ENCODE measurements at places on chromosomes 4 and X.

GRCh38 chr4:112895811-112896608 is 153.4 kb upstream of the ANK2 start:
- DNase-seq, result no peak

- DNase-seq, result no peak
Observed at GRCh38 chr4:76545226-76545884, 110.3 kb downstream of the SHROOM3 start.

DNA sequence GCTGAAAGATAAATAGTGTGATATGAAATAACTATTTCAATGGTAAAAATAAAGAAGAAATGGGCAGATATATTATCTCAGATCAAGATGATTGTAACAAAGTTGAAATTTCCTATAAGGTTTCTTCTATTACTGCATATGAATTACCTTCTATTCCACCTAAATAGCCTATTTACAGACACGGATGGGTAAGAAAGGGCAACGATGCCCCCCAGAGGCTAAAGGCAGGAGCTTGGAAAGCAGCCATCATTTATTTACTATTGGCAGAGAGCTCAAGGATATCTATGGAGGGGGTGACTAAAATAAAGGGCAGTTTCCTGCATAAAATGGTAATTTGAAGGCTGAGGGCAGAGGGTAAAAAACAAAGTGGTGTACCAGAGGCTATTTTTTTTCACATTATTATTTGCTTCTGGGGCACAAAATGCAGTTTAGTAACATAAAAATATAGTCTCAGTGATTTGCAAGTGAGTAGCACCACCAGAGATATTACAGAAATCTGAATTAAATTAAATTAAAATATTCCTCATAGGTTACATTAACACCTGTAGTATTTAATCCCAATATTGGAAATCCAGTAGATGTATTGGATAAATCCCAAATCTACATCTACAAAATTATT is 123.1 kb downstream of the BTC start:
- DNase-seq, result peak; percentile 36

DNA sequence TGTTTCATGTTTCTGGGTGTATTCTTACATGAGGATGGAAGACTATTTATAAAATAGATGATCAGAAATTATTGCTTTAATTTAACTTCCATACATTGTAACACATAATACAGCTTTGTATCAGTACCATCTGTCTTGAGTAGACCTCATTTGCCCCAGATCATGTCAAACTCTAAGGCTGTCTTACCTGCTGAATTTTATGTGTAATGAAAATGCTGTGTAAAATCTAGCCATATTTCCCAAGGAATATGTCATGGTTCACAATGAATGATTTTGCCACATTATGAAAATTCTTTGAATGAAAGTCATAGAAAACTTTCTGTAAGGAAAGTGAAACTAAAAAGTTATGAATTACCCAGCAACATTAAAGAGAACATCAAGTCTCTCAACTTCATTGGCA is 7.4 kb downstream of the BDH2 start:
- no peak for DNase-seq

- DNase-seq, result no peak
Observed at GRCh38 chrX:3461397-3462165, 115.1 kb upstream of the MXRA5 start.

DNA sequence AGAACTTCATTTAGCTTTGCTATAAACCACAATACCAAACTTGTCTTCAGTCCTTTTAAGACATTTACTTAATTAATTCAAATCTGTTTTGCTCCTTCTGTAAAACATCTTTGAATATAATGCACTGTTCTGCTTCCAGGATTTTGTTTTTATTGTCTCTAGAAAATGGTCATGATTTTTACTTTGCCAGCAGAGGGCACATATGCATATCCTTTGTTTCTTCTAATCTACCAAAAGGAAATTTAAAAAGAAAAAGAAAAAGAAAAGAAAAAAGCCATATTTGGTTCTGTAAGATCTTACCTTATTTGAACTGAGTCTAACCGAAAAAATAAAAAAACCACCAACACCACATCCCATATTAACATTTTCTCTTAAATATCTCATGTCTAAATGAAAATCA is 101.9 kb upstream of the CCSER1 start:
- no peak for DNase-seq

- no peak for DNase-seq
Observed at GRCh38 chr4:86856896-86857295, 7.7 kb upstream of the SLC10A6 start.

GRCh38 chr4:19832411-19832810 is 419.3 kb upstream of the SLIT2 start:
- no peak for DNase-seq

DNA sequence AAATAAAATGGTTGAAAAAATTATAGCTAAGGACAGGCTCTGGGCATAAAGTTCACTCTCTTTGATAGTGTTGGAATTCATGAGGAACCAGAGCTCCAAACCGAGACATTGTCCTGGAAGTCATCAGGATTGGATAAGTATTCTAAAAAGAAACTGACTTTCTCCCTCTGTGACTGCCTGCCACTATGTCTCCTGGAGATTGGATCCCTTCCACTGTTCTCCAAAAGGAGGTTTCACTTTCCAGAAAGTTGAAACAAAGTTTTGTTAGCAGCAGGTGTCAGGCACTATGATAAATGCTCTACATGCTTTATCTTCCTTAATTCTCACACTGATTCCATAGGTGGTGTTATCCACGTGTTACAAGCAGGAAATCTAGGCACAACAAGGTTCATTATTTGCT is 16.8 kb downstream of the BANK1 start:
- DNase-seq, result no peak

DNA sequence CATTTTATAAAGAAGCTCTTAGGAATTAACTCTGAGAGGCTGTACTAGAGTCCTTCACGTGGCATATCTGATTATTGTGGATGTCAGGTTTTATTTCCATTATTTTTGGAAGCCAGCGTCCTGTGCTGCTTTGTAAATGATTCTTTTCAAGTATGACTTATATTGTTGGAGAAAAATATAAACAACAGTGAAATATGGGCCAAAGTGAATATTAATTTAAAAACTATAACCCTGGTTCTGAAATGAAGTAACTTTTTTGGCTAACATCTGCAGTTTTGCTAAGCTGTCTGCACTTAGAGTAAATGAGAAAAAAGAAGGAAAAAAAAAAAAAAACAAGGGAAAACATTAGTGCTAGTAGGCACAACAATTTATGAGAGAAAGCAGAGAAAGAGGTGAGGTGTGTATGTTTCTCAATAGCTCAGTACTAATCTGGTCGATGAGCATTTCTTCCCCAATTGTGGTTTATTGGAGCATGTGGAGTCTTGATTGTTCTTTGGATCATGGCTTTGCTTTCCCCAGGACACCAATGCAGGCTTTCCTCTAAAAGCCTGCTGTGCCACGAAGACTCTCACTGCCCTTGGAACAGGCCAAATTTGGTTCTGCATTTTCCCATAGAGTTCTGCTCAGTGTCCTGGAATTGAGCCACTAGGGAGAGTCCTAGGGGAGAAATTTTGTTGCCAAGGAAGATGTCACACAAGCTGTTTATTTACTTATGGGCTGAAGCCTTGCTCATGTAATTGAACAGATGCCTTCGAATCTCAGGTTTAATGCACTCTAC is 273.3 kb downstream of the DKK2 start:
- DNase-seq, result no peak

GRCh38 chr4:306551-306961 is 1.3 kb upstream of the ZNF732 start:
- no peak for DNase-seq

- no peak for DNase-seq
Observed at GRCh38 chr4:8409264-8410065, 31.1 kb downstream of the ACOX3 start.

- DNase-seq, result no peak
Observed at GRCh38 chr4:20486433-20486832, 213.8 kb upstream of the PACRGL start.

DNA sequence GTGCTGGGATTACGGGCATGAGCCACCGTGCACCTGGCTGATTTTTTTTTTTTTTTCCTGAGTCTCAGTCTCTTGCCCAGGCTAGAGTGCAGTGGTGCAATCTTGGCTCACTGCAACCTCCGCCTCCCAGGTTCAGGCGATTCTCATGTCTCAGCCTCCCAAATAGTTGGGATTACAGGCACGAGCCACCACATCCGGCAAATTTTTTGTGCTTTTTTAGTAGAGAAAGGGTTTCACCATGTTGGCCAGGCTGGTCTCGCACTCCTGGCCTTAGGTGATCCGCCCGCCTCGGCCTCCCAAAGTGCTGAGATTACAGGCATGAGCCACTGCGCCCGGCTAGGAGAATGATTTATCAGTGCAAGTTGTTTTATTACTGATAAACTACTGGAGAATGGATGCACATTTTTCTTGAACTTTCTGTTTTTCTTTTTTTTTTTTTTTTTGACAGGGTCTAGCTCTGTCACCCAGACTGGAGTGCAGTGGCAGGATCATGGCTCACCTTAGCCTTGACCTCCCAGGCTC is 39.7 kb upstream of the DHRSX start:
- no peak for DNase-seq

DNA sequence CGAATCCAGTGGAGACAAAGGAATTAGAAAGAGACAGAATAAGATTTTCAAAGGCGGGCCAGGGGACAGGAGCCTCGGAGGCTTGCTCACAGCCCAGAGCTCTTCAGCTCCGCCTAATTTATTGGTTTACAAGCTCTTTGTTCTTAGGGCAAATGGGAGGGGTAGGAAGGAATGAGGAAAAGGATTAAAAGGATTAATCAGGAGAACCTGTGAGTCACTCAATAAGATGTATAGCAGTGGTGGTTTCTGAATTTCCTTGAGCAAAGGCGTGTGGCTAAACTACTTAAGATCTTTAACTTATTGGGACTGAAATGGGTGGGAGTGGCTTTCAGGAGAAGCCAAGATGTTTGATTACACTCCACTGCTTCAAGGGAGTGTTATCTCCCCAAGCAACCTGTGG is 456.0 kb upstream of the SPANXN1 start:
- no peak for DNase-seq

DNA sequence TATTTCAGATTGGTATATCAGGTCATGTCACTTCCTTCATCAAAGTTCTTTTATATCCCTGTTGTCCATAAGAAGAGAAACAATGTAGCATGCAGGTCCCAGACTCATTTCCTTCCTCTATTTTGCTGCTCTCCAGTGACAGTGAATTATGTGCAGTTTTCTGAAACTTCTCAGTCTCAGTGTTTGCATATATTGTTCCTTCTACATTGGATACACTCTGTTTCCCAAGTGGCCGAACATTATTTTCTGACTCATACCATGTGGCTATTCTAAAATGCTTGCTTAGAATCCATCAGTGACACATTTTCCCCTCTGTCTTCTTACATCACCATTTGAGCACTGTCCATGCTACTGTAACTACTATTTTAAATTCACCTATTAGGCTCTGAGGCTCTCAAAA is 305.7 kb downstream of the PDHA2 start:
- no peak for DNase-seq

DNA sequence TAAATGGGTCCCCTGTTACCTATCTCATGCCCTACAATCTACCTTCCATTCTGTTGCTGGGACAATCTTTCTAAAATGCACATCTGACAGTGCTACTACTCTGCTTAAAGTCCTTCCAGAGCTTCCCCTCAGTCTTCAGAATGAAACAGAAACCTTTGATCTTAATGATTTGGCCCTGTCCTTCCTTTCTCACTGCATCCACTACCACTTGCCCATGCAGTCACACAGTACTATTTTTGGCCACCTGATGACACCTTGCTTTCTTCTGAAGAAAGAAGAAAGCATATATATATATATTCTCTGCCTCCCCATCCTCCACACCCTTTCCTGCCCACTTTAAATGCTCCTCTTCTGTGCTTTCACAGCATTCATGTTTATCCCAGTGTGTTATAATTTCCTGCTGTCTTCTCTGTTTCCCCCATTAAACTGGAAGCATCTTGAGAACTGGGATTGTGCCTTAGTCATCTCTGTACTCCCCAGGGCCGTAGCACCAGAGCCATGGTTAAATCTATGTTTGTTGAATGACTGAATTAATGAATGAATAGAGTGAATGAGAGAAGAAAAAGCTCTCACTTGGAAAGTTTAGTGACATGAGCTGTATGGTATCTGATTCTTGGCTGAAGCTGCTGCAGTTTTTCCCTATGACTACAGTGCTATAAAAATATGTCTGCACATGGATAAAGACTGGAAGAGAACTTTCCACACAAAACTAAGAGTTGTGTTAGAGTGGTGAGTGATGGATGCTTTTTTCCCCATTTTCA is 56.2 kb downstream of the RTL9 start:
- DNase-seq, result peak; percentile 45

- no peak for DNase-seq
Observed at GRCh38 chrX:150847088-150847487, 51.4 kb downstream of the CD99L2 start.

GRCh38 chr4:78659665-78660064 is 108.1 kb downstream of the ANXA3 start:
- DNase-seq, result no peak

DNA sequence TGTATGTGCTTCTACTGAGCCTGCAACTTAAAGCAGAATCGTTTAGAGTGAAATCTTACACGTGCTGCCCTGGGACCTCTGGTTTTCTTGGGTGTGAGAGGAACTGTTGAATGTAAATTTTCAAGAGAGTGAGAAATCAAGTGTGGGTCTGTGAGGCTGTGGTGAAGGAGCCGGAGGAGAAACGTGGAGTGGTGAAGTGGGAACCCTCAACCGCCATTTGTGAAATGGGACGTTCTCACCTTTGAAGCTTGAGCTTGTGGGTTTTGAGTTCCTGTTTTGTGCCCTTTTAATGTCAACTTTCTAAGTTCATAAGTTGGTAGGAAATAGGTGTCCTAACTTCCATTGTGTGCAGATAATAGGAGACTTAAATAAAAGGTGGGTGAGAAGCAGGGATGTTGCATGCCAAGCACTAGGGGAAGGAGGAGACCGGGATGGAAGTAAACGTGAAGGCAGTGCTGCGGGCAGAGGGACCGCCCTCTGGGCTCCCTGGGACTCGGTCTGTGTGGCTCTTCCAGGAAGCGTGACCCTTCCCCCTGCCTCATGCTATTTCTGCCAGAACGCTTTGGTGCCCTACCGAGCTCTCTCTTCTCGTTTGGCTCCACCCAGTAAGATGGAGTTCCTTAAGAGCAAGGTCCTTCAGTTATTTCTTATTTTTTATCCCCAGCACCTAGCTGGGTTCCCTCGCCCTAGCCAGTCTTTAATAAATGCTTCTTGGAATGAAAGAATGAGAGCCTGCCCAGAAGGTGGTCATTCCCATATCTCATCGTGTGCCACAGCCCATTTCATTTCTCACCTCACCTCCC is 56.0 kb downstream of the TMEM131L start:
- DNase-seq, result no peak

GRCh38 chr4:147741190-147741788 is 9.4 kb downstream of the ARHGAP10 start:
- DNase-seq, result no peak

GRCh38 chr4:116469582-116469981 is 615.8 kb downstream of the TRAM1L1 start:
- DNase-seq, result no peak
